Testis (tissue), 5 donors: ENCODE measurements at places on chromosomes 6 and 20.

DNA sequence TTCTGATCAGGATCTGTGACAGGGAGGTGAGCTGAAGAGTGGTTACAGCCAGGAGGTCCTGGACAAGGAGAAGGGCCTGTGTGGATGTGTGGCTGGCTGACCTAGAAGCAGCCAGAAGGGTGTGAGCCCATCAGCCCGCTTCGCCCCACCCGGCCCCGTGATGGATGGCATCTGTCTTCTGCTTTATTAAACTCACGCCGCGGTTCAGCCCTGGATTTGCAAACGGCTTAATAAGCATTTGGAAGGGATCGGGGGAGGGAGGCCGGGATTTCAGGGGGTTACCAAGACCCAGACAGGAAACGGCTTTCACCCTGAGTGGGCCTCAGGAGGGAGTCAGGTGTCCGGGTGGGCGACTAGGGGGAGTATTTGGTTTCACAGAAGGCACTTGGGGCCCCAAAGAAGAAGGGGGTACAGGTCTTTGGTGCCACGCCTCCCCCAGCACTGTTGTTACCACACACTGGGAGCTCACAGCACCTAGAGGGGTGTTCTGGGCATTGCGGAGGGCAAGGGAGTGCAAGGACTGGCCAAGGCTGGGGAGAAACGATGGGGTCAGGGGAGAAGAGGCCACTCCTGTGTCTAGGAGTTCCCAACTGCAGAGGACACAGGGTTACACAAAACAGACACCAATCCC is 53.8 kb upstream of the FOXP4 start:
- DNase-seq = no peak

DNA sequence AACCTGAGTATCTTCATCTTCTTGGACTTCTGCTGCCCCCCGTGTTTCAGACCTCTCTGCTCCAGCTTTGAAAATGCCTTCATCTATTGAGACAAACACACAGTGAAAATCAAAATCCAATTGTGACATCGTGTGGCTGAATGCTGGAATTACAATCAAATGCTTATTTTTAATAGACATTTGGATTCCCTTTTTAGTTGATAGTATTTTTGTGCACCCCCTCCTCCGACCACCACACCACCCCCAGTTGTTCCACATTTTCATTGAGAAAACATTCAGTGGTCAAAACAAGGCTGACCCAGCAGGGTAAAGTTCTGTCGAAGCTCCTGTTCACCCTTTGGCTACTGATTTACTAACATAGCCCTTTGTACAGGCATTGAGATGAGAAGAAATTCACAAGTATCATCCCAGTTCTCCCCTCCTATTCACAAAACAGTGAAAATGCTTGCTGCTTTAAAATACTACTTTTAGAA is 79.0 kb downstream of the NRSN1 start:
- DNase-seq = peak; percentile 31

GRCh38 chr6:98977671-98978292 is 30.0 kb upstream of the FBXL4 start:
- no peak for DNase-seq

GRCh38 chr20:48710341-48711043 is 117.3 kb downstream of the PREX1 start:
- no peak for DNase-seq

- peak; percentile 74 for DNase-seq
Observed at GRCh38 chr6:160991406-160992060, at the start of gene MAP3K4. TSS of gene MAP3K4 (plus strand) at chr6:160991769. CDS start at chr6:160991932, 163 bp downstream.

- no peak for DNase-seq
Observed at GRCh38 chr6:1590580-1590979, 19.1 kb upstream of the FOXC1 start.
